ENCODE measurements at places on chromosomes 1 and 21. TPM values are rescaled to one million over a fixed set of nuclear protein-coding genes. Genes with fewer than 3 reads are reported as not detected.

Gene FCRL2
- total RNA-seq = not detected

Gene C8B
- total RNA-seq = not detected

Gene LCE3D
- total RNA-seq = not detected

Gene OR2G3
- total RNA-seq = not detected

Gene CENPL
- 35.3 TPM for total RNA-seq

Gene OR2M3
- total RNA-seq = not detected

Gene PRKAA2
- 0.10 TPM for total RNA-seq

Gene MANEAL
- 8.8 TPM for total RNA-seq

Gene LCE1A
- total RNA-seq = not detected

Gene CD1E
- not detected for total RNA-seq

Gene LRRC8B
- 10.3 TPM for total RNA-seq

Gene DYRK1A
- 28.2 TPM for total RNA-seq

Gene FAM110D
- total RNA-seq = not detected

Gene KCNJ10
- total RNA-seq = not detected

Gene EIF3I
- total RNA-seq = 515 TPM

Gene HMGCL
- total RNA-seq = 41.0 TPM

Gene GSTM1
- total RNA-seq = 86.1 TPM

Gene MCOLN2
- total RNA-seq = 2.8 TPM

Gene CD2
- total RNA-seq = not detected

Gene ZNF593OS
- total RNA-seq = not detected

Gene NUP210L
- total RNA-seq = not detected

Gene CELA3B
- total RNA-seq = not detected

Gene LRRIQ3
- 0.12 TPM for total RNA-seq

Gene FAM177B
- not detected for total RNA-seq

Gene CCDC17
- total RNA-seq = not detected

Gene MTF1
- 2.5 TPM for total RNA-seq

Gene A3GALT2
- total RNA-seq = not detected

Gene CDA
- total RNA-seq = not detected

Gene FALEC
- total RNA-seq = not detected

Gene TCHH
- 0.10 TPM for total RNA-seq

Gene RPS6KA1
- total RNA-seq = 10.1 TPM

Gene TFF2
- total RNA-seq = not detected

Gene PGLYRP4
- total RNA-seq = not detected

Gene DUSP23
- total RNA-seq = 9.2 TPM

Gene SAMSN1
- total RNA-seq = not detected

Gene CADM3
- not detected for total RNA-seq

Gene C4BPA
- total RNA-seq = not detected

Gene TNFRSF9
- not detected for total RNA-seq

Gene IFI44
- total RNA-seq = 155 TPM

Gene LAMB3
- 4.7 TPM for total RNA-seq

Gene NPHS2
- not detected for total RNA-seq

Gene FAM163A
- not detected for total RNA-seq

Gene NBPF14
- 18.1 TPM for total RNA-seq

Gene THRAP3
- 84.6 TPM for total RNA-seq

Gene PRPF38B
- 20.9 TPM for total RNA-seq

Gene RNU5D-1
- not detected for total RNA-seq

Gene GPATCH3
- total RNA-seq = 12.2 TPM

Gene HPCA
- not detected for total RNA-seq

Gene CTSK
- 0.92 TPM for total RNA-seq

Gene TMOD4
- total RNA-seq = not detected

Gene PROK1
- not detected for total RNA-seq

Gene OLIG2
- not detected for total RNA-seq

Gene BRDT
- not detected for total RNA-seq

Gene AMY1B
- total RNA-seq = not detected

Gene INAVA
- not detected for total RNA-seq

Gene ALPL
- 1.9 TPM for total RNA-seq

Gene OXCT2
- not detected for total RNA-seq

Gene SYNJ1
- 1.1 TPM for total RNA-seq

Gene C1orf87
- not detected for total RNA-seq

Gene PRELP
- not detected for total RNA-seq

Data from MG63 (cell line).